ENCODE measurements at places on chromosomes 12 and 14.

GRCh38 chr12:71158361-71158882 lies 623 bp upstream of the TSPAN8 start:
- H3K36me3 ChIP-seq: no peaks in the 10 kb centered on the region
- H3K27ac ChIP-seq: peak overlapping the region; percentile 72
- no peak overlapping the region for H3K4me3 ChIP-seq
- H3K4me1 ChIP-seq: peaks cover 58% of the 10 kb centered on the region
- DNase-seq: peak; percentile 74

- no peaks in the 10 kb centered on the region for H3K27me3 ChIP-seq
- H3K36me3 ChIP-seq: no peaks in the 10 kb centered on the region
- no peaks in the 10 kb centered on the region for H3K4me1 ChIP-seq
- DNase-seq: no peak
- no peak overlapping the region for H3K4me3 ChIP-seq
These were observed 299.2 kb upstream of the FKBP4 start for GRCh38 chr12:2495417-2496112.

- no peak for DNase-seq
- H3K4me1 ChIP-seq: no peaks in the 10 kb centered on the region
- H3K36me3 ChIP-seq: no peaks in the 10 kb centered on the region
These were observed 161.1 kb upstream of the NOS1 start for GRCh38 chr12:117522559-117522958.

GRCh38 chr14:69693801-69694729 lies 72.9 kb upstream of the SRSF5 start:
- H3K27ac ChIP-seq: no peak overlapping the region
- H3K4me1 ChIP-seq: peaks cover 42% of the 10 kb centered on the region
- H3K4me3 ChIP-seq: no peak overlapping the region
- no peaks in the 10 kb centered on the region for H3K27me3 ChIP-seq

GRCh38 chr12:8780389-8780788 lies 42.0 kb upstream of the A2ML1 start:
- H3K36me3 ChIP-seq: no peaks in the 10 kb centered on the region
- no peak overlapping the region for H3K4me3 ChIP-seq
- H3K27me3 ChIP-seq: no peaks in the 10 kb centered on the region

DNA sequence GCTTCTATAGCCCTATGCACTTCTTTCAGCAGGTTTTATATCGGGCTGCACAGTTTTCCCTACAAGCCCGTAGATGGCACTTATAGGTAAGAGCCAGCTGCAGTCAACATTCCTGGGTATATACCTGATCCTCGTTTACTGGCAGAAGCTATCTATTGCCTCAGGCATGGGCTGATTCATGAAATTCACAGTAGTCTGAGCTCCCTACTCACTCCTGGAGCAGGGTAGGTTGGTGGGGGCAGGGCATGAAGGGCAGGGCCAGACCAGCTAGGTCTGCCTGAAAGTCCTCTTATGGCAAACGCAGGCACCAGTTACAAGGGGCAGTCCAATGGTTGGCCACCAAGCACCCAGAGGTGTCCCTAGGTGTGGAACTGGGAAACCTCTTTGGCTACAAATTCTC lies 345.8 kb downstream of the RPS29 start:
- no peaks in the 10 kb centered on the region for H3K36me3 ChIP-seq
- no peak for DNase-seq
- no peaks in the 10 kb centered on the region for H3K4me1 ChIP-seq
- H3K27me3 ChIP-seq: no peaks in the 10 kb centered on the region
- H3K4me3 ChIP-seq: no peak overlapping the region
- H3K27ac ChIP-seq: no peak overlapping the region

- no peaks in the 10 kb centered on the region for H3K27me3 ChIP-seq
- H3K4me1 ChIP-seq: peaks cover 15% of the 10 kb centered on the region
- H3K4me3 ChIP-seq: no peak overlapping the region
These were observed 30.3 kb downstream of the DEGS2 start for GRCh38 chr14:100129161-100129589.

DNA sequence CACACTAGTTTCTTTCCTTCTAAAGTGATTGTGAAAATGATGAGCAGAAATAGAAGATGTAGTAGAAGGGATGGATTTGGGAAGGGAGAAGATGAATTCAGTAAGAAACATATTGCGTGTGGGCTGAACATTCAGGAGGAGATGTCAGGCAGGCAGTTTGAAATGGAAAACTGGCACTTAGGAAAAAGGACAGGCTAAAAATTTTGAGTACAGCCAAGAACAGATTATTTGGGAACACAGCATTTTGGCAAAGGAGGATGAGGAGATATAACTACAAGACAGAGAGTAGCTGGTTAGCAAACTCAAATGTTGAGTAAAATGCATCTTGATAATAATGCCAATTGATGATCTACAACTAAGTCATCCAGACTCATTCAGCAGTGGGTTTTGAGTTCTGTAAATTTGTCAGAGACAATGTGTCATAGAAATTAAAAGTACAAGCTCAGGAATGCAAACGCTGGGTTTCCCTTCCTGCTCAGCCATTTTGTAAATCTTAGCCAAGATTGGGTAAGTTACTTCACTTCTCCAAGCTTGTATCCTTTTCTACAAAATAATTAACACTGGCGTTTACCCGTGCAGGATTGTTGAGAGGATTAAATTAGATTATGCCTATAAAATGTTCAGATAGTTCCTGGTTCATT lies 255.0 kb downstream of the NAV3 start:
- H3K27ac ChIP-seq: no peak overlapping the region
- no peak for DNase-seq
- H3K4me3 ChIP-seq: no peak overlapping the region
- no peaks in the 10 kb centered on the region for H3K27me3 ChIP-seq
- no peaks in the 10 kb centered on the region for H3K4me1 ChIP-seq

DNA sequence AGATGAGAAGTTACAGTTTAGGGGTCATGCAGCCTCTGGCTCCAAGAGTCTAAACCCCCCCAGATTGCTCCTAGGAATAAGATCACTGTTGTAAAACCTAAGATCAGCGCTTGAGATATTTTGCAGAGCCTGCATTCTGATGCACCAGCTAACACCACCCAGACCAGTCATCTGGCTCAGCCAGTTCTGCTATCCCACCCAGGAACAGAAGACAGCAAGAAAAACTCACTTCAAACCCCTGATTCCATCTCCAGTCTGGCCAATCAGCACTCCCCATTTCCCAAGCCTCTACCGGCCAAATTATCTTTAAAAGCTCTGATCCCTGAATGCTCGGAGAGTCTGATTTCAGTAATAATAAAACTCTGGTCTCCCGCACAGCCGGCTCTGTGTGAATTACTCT lies 158.6 kb downstream of the ZNF664 start:
- H3K4me3 ChIP-seq: no peak overlapping the region
- no peaks in the 10 kb centered on the region for H3K27me3 ChIP-seq
- H3K4me1 ChIP-seq: peaks cover 16% of the 10 kb centered on the region

GRCh38 chr12:132429602-132429945 lies 60.4 kb upstream of the FBRSL1 start:
- no peak for DNase-seq
- no peaks in the 10 kb centered on the region for H3K36me3 ChIP-seq
- no peaks in the 10 kb centered on the region for H3K27me3 ChIP-seq
- H3K4me1 ChIP-seq: peaks cover 23% of the 10 kb centered on the region

DNA sequence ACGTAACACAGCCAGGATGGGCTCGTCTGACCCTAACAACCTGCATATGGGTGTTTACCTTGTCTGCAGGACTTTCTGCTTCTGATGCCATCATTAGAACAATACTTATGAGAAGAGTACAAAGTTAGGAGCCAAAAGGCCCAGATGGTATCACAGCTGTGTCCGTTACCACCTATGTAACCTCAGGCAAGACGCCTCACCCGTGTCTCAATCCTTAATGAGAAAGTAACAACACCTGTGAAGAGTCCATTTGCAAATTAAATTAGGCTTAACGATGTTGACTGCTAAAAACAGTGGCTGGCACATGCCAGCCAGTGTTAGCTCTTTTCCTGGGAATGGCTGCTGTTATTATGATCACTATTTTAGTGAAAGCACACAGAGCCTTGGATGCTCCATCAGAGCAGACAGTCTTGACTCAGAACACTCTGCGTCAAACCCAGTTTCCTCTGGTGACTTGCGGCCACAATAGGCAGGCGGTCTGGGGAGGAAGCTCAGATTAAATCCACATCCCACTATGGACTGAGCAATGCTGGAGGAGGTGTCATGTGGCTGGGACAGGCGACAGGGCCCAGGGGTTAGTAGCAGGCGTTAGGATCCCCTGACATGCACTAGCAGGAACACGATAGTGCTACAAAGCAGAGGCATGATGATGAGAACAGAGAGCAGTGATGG lies 125.3 kb downstream of the SLC15A4 start:
- no peaks in the 10 kb centered on the region for H3K36me3 ChIP-seq
- H3K4me3 ChIP-seq: no peak overlapping the region
- no peak for DNase-seq
- no peaks in the 10 kb centered on the region for H3K27me3 ChIP-seq
- H3K27ac ChIP-seq: no peak overlapping the region

- no peak overlapping the region for H3K27ac ChIP-seq
- DNase-seq: no peak
- no peaks in the 10 kb centered on the region for H3K4me1 ChIP-seq
- H3K36me3 ChIP-seq: no peaks in the 10 kb centered on the region
- H3K4me3 ChIP-seq: no peak overlapping the region
These were observed 10.3 kb upstream of the PGAM5 start for GRCh38 chr12:132700212-132700822.

DNA sequence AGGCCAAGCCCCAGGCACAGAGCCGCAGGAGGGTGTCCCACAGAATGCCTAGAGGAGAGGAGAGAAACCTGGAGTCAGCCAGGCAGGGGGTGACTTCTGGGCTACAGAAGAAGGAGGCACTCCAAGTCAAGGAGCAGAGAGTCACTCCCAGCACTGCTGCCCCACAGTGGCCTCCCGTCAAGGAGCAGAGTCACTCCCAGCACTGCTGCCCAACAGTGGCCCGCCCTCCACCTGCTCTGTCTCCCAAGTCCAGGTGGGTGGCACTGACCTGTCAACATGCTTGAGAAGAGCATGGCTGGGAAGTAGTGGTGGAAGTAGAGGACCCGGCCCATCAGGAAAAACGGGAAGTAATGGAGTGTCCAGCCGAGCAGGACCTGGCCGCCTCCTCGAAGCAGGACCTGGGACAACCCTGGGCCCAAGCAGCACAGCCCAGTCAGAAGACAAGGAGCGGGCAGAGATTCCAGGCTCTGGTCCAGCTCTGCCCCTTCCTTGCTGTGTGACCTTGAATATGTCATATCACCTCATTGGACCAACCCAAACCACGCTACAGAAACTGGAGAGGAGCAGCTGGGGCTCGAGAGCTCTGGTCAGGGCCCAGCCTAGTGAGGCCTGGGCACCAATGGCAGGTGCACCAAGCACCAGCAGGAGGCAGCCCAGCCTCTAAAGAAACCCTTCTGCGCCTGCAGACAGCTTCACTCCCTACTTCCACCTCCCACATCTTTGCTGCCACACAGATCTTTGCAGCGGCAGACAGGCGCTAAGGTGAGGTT lies 7.6 kb upstream of the NGB start:
- H3K27me3 ChIP-seq: no peaks in the 10 kb centered on the region
- no peak overlapping the region for H3K27ac ChIP-seq
- DNase-seq: no peak
- no peaks in the 10 kb centered on the region for H3K4me1 ChIP-seq
- no peaks in the 10 kb centered on the region for H3K36me3 ChIP-seq

DNA sequence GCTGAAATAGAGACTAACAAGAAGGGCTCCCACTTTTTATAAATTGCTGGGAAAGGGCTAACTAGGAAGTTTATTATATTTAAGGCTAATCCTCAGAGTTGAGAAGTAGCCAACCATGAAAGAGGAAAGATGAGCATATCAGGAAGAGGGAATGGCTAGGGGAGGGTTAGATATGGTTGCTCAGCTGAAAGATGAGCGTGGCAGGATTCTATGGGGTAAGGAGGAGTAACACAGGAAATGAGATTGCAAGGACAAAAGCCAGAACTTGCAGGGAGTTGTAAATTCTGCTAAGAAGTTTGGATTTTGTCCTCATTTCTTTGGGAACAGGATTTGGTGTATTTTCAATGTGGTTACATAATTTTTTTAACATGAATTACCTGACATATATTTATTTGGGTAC lies 127.4 kb upstream of the ATP2B1 start:
- no peak overlapping the region for H3K27ac ChIP-seq
- DNase-seq: no peak
- no peaks in the 10 kb centered on the region for H3K27me3 ChIP-seq
- peaks cover 20% of the 10 kb centered on the region for H3K4me1 ChIP-seq
- no peak overlapping the region for H3K4me3 ChIP-seq
- no peaks in the 10 kb centered on the region for H3K36me3 ChIP-seq

GRCh38 chr14:94177806-94178205 lies 3.7 kb downstream of the PPP4R4 start:
- H3K27me3 ChIP-seq: no peaks in the 10 kb centered on the region
- no peak overlapping the region for H3K4me3 ChIP-seq
- H3K27ac ChIP-seq: no peak overlapping the region
- 0 out of 2 replicates have a peak, but pooled peaks cover 4% of the 10 kb centered on the region for H3K4me1 ChIP-seq

DNA sequence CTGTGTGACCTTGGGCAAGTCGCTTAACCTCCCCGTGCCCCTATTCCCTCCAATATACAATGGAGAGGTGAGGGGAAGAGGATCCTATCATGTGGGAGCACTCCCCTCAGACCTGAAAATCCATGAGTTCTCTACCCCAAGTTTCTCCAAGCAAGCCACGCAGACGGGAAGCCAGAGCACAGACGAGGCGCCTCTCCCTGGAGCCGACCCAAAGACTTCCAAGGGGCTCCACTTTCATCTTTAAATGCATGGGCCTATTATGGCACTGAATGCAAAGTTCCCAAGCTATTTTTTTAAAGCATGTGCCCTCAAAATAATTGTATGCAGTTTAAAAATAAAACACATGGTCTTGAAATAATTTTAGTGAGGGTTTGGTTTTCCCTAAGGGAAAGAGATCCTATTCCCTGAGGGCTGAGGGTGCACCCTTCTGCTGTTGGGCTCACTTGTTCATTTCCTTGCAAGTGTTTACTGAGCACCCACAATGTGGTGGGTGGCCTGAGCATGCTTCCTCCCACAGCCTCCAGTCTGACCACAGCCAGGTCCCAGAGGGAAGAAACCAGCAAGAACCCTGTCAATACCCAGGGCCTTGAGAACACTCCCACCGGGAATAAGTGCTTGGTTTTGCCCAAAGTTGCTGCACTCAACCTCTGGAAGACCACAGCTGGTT lies 14.6 kb downstream of the CMKLR1 start:
- H3K27ac ChIP-seq: no peak overlapping the region
- no peaks in the 10 kb centered on the region for H3K27me3 ChIP-seq
- no peaks in the 10 kb centered on the region for H3K36me3 ChIP-seq
- DNase-seq: no peak
- H3K4me1 ChIP-seq: no peaks in the 10 kb centered on the region

DNA sequence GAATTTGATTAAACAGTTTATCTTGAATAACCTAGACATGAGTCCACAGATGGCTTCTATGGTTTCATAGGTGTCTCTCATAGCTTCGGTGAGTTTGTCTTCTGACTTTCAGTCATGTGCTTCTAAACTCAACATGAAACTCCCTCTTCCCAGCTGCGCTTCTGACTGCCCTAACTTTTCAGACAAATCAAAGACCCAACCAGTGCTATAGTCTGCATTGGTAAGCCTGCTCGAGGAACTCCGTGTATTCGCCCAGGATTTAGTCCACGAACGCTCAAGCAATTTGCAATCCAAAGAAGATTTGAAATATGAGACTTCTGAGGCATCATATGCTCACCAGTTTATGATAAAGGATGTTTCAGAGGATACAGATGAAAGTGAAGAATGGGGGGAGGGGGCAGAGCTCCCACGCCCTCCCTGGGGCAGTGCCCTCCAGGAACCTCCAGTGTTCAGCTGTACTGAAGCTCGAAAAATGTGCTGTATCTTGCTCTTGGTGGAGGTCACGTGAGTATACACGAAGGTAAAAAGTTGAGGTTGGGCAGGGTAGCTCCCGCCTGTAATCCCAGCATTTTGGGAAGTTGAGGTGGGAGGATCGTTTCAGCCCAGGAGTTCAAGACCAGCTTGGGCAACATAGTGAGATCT lies 5.2 kb upstream of the RILPL2 start:
- H3K36me3 ChIP-seq: no peaks in the 10 kb centered on the region
- no peak overlapping the region for H3K27ac ChIP-seq
- H3K4me3 ChIP-seq: no peak overlapping the region
- no peaks in the 10 kb centered on the region for H3K4me1 ChIP-seq
